ENCODE measurements at places on chromosomes 2 and 18.

- DNase-seq: no peak
Measured at GRCh38 chr2:65430603-65431420, 1.6 kb downstream of the SPRED2 start.

GRCh38 chr2:126635281-126635680 is 20.7 kb upstream of the GYPC start:
- no peak for DNase-seq

GRCh38 chr18:70031221-70031620 is 83.5 kb upstream of the CD226 start:
- no peak for DNase-seq

DNA sequence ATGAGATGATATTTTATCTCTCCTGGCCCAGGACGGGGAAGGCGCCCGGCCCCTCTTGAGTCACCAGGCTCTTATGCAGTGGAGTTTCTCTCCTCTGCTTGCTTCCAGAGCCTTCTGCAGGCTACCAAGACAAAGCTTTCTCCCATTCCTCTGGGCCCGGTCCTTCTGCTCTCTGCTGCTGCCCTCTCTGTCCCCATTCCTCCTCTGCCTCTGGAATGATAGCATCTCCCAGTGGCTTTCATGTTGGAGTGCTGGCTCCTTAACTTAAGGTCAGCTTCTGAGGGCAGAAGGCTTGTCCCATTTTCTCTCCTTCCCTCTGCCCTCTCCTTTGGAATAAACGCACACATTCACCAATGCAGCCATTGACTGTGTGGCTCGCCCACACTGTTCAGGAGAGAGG is 86.2 kb downstream of the SDC1 start:
- no peak for DNase-seq

DNA sequence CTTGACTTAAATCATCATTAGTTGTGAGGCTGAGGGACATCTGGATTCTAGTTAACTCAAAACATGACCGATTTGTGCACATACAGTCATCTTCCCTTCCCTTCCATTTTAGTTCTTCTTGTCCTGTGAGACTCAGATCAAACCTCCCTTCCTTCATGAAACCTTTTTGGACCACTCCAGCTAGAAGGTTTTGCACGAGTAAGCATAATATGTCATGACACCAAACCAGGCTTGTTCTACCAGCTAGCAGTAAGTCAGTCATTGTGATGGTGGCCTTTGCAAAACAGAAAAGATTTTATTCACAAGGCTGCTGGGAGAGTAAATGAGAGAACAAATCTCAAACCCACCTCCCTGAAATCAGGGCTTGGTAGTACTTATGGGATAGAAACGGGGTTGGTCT is 14.3 kb downstream of the PPP1R1C start:
- DNase-seq: no peak

GRCh38 chr2:120243211-120243610 is 9.4 kb upstream of the RALB start:
- no peak for DNase-seq

DNA sequence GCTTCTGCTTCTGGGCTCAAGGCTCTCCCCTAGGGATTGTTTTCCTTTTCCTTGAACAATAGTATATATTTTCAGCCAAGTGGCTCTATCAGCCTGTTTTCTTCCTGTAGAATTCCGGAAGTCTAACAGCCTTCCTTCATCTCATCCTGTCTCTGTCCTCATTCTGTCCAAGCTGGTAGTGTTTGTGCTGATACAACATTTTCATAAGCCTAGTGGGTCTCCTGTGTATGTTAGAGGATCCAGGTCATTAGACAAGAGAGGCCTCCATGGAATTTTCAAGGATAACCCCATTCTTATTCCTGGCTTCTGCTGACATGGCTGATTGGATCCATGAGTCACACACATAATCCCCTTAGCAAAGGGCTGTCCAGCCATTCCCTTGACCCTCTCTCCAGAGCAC is 467.6 kb downstream of the PTPRM start:
- no peak for DNase-seq

- DNase-seq: no peak
Measured at GRCh38 chr2:7847321-7847720, 834.5 kb upstream of the ID2 start.

GRCh38 chr2:140247451-140248195 is 1467.4 kb upstream of the NXPH2 start:
- no peak for DNase-seq

DNA sequence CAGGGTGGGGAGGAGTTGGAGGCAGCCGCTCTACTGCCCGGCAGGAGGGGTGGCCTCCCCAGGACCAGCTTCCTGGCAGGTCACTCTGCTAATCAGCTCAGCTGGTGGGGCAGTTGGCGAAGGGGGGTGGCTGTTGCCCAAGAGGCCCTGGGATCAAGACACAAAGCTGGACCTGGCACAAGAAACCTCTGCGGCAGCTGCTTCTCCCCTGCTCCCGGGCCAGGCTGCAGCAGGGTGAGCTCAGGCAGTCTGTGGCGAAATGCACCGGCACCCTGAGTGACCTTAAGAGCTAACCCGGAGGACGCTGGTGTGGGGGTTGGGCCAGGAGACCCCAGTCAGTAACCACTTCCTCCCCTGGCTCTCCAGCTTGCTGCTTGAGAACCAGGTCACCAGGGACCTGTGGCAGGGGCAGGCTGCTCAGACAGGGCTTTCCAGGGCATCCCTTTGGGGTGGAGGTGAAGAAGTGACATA is 31.1 kb downstream of the TOGARAM2 start:
- DNase-seq: no peak

DNA sequence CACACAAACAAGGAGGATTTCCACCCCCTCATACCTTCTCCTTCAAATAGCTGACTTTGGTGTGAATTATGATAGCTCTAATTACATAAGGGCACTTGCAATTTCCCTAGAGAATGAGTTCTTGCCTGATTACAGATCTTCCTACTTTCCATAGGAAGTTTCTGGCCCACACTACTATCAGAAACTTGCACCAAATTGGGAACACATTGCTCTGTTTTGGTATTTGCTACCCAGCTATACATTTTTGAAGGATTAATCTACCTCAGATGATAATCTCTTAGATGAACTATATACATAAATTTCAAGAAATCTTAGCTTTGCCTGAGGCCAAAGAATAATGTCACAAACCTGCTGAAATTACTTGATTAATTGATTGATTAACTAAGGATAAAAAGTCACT is 4.9 kb downstream of the DCC start:
- DNase-seq: no peak

GRCh38 chr18:32840962-32841361 is 68.1 kb upstream of the KLHL14 start:
- no peak for DNase-seq

- no peak for DNase-seq
Measured at GRCh38 chr2:33644215-33644614, 45.1 kb upstream of the FAM98A start.

DNA sequence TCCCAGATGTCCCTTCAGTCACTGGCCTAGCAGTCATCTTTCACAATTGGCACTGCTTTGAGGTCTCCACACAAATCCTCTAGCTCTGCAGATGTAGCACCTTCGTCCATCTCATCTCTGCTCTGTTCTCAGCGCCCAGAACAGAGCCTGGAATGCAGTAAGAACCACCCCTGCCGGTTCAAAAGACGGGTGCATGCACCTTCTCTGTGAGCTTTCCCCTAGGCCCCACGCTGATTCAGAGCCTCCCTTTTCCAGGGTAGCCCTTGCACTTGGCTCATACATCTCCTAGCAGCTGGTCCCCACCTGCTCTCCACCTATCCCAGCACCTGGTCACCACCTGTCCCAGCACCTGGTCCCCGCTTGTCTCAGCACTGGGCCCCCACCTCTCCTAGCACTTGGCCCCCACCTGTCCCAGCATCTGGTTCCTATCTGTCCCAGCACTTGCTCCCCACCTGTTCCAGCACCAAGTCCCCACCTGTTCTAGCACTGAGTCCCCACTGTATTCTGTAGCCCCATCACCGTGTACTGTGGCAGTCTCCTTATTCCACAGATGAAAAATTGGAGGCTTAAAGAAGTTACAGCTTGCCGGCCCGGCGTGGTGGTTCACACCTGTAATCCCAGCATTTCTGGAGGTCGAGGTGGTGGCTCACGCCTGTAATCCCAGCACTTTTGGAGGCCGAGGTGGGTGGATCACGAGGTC is 4.7 kb upstream of the KCNF1 start:
- no peak for DNase-seq

GRCh38 chr2:164066095-164066494 is 330.3 kb upstream of the FIGN start:
- DNase-seq: no peak

DNA sequence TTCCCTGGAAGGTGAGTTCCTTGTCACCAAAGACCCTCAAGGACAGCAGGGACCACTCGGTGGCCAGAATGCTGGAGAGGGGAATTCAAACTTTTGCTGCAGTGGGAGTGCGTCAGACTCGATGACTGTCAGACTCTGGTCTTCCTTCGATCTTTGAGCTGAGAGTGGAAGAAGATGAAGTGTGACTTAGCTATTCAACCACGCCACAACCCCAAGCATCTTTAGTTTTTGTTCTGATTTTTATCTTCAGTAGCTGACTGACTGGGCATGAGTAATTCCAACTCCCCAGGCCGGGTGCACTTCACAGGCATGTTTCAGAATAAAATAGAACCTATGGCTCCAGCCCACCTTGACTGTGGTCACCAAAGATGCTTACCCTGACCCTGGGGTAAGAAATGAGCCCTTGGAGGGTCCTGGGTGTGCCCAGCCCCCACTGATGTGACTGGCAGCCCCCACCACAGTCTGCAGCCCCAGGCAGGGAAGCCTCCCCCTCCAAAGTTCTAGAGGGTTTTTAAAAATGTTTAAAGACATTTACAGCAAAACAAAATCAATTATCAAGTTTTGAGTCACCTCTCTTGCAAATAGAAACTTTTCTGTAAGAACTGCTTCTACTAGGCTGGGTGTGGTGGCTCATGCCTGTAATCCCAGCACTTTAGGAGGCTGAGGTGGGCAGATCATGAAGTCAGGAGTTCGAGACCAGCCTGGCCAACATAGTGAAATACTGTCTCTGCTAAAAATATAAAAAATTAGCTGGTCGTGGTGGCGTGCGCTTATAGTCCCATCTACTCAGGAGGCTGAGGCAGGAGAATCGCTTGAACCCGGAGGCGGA is 24.9 kb upstream of the YWHAQ start:
- DNase-seq: peak; percentile 83

GRCh38 chr2:3728104-3729054 is 25.0 kb downstream of the DCDC2C start:
- peak; percentile 14 for DNase-seq

DNA sequence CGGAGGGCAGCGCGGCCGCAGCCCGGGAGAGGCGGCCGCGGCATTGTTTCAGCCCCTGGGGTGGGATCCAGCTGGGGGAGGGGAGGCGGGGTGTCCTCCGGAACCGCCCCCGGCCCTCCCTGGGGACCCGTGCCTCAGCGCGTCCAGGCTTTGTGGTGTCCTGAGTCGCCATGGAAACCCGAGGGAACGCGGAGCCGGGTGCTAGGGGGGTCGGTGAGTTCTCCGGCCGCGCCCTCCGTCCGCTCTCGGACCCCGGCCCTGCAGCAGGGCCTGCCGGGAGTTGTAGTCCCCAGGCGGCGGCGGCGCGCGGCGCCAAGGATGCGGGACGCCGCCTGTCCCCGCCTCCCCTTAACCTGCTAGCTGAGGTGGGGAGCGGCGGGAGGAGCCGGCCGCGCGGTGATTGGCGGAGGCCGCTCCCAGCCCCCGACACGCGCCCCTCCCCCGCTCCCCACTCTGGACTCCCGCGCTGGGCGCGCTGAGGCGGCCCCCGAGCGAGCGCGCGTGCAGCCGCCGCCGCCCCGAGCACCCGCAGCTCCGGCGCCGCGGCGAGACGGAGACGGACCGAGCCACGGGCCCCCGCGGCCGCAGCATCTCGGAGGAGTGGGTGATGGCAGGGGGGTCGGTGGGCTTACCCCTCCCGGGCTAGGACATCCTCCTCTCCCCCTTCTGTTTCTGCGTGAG is at the start of gene DPYSL5:
TSS of gene DPYSL5 (plus strand) at position 478 of the 681 bp plus-strand sequence. CDS start 50,368 bp downstream, outside the sequence.
- no peak for DNase-seq

DNA sequence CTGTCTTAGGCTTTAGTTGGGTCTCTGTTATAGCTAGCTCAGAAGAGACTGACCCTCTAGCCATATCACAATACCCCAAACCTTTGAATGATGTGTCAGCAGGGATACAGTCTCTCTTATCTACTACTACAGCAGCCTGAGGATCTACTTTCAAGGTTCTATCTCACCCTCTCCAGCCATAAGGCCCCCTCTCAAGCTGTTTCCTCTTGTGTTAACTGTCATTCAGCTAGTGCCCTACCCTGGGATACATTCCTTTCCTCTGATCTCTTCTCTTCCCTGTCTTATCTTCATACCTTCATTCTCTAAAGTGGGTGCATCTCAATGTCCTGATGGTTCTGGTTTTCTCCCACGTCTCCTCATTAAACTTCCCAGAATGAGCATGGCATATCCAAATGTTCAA is 434.7 kb downstream of the NRXN1 start:
- no peak for DNase-seq

GRCh38 chr2:118053681-118054080 is 34.6 kb upstream of the INSIG2 start:
- DNase-seq: no peak

DNA sequence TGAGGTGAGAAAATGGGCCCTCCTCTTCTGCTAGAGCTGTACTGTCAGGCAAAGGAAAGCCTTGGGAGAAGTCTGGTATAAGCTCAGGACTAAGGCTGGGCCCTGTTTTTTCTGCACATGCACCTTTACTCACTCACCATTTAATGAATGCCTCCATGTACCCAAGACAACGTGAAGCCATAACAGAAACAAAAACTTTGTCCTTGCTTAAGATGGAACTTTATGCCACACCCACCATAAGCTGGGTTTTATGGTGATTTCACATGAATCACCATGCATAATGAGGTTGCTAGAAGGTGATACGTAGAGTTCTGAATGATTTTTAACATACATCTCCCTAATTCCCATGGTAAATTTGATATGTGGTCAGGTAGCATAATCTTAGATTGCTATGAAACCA is 63.7 kb upstream of the CYP26B1 start:
- no peak for DNase-seq

- no peak for DNase-seq
Measured at GRCh38 chr2:17495590-17495989, 22.6 kb downstream of the RAD51AP2 start.

- DNase-seq: no peak
Measured at GRCh38 chr2:22086726-22087125, 963.0 kb downstream of the TDRD15 start.

- DNase-seq: peak; percentile 29
Measured at GRCh38 chr2:148244593-148245292, 223.9 kb downstream of the MBD5 start.

Measured in AG04449 (cell line).